ENCODE measurements at places on chromosomes 5 and 9.

DNA sequence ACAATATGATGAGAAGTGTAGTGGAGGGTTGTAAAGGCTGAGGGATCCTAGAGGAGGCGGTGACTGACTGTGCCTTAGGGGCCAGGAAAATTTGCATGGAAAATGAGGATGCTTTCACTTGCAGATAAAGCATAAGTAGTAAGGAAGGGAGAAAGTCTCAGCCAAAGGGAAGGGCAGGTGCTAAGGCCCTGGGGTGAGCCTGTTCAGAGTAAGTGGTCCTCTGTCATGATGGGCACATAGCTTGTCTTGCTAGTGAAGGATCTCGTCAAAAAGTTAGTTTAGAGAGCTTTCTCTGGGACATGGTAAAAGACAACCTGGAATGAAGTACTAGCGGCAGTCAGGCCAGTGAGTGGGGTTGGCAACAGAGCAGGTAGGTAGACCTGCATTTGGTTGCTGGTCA is 75.4 kb upstream of the CPLX2 start:
- DNase-seq: no peak

DNA sequence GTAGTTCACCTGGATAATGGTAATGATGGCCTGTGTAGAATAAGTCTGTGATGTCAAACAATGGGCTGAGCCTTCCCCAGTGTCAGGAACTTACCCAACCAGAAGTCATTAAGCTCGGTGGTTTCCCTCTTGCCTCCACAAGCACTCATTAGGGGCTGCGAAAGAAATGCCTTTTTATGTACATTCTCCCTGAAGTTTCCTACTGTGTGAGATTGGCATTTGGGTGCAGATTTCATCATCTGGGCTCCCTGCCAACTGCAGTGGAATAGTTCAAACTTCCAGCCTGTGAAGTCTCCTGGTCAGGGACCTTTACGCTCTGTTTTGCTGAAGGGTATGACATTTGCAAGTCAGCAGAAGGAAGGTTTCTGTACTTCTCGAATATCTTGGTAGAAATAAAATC is 41.6 kb upstream of the TMEM215 start:
- peak; percentile 9 for DNase-seq

GRCh38 chr9:90449213-90449925 is 193.3 kb downstream of the DIRAS2 start:
- DNase-seq: no peak

DNA sequence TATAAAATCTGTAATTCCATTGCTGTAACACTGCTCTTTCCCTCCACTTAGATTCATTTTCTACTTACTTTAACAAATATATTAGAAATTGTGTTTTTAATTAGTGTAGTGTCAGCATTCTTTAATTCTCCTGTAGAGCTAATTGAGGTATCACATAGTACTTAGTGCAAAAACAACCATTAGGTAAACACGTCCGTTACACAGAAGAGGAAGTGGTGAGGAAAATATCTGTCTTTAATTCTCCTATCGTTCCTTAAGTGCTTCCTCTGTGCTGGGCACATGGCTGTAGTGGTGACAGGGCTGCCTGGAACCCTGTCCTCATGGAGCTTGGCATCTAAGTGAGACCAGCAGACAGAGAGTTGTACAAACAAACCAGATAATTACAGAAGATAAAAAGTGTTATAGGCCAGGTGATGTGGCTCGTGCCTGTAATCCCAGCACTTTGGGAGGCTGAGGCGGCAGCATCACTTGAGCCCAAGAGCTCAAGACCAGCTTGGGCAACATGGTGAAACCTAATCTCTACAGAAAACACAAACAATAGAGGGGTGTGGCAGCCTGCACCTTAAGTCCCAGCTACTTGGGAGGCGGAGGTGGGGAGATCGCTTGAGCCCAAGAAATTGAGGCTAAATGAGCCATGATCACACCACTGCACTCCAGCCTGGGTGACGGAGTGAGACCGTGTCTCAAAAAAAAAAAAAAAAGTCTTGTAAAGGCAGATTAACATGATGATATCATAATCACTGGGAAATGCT is 36.4 kb downstream of the PARP8 start:
- no peak for DNase-seq

DNA sequence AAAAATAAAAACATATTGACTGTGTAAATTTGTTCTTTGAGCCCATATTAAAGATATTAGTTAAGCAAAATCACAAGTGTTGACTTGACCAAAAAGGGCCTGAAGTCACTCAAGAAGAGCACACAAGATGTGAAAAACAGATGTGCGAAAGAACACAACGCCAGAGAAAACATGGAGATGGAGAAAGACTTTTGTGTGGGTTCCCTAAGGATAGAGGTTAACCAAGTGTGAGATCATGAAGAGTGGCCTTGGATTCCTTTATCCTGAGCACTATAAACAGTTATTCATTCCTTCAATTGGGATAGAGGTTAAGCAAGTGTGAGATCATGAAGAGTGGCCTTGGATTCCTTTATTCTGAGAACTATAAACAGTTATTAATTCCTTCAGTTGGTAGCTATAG is 361.8 kb downstream of the CDH18 start:
- no peak for DNase-seq

DNA sequence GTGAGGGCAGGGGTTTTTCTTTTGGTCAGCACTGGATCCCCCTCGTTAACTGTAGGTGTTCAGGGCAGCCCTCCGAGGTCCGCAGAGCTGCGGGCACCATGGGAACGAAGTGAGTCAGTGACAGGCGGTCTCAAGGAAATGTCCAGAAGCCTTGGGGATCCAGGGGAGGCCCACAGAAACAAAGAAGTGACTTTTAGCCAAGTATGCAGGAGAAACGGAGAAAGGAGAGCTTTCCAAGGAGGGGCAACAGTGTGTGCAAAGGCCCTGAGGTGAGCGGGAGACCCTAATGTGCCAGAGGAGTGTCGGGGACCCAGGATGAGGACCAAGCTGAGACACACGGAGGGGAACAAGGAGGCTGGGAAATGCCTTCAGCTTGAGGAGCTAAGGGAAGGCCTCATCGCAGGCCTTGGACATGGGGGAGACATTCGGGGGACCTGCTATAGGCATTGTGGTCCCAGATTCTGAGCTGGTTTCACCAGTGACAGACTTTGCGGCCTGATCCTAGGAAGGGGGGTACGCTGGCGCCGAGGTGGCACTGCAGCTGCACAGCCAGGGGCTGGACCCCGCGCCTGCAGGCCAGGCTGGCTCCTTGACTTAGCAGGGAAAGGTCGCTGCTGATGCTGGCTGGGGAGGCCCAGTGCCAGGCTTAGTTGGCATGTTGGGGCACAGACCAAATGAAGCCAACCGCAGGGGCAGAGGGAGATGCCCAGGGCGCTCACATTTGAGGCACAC is 3.3 kb downstream of the LTC4S start:
- DNase-seq: no peak

- DNase-seq: no peak
Observed at GRCh38 chr9:110832926-110833325, 164.3 kb downstream of the MUSK start.

GRCh38 chr5:145937432-145938250 is 1.3 kb downstream of the SH3RF2 start:
- DNase-seq: peak; percentile 64

- peak; percentile 9 for DNase-seq
Observed at GRCh38 chr5:28499766-28500290, 1461.4 kb upstream of the CDH9 start.

- DNase-seq: peak; percentile 76
Observed at GRCh38 chr5:147481376-147481775, 28.5 kb downstream of the DPYSL3 start.

DNA sequence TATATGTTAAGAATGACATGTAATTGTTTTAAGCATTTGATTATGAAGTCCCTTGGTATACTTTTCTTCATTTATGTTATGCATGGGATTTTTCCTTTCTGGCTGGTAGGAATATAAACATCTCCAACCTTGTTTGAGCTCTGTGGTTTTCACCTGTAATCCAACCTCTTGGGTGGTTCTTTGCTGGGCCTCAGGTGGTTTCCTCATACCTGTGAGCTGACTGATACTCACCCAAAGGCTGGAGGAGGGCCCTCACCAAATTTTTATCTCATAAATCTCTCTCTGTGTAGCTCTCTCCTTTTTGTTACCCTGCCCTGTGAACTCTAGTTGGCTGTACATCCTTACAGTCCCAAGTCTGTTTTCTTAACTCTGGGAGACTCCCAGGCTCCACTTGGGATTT is 39.8 kb upstream of the C6 start:
- DNase-seq: no peak

DNA sequence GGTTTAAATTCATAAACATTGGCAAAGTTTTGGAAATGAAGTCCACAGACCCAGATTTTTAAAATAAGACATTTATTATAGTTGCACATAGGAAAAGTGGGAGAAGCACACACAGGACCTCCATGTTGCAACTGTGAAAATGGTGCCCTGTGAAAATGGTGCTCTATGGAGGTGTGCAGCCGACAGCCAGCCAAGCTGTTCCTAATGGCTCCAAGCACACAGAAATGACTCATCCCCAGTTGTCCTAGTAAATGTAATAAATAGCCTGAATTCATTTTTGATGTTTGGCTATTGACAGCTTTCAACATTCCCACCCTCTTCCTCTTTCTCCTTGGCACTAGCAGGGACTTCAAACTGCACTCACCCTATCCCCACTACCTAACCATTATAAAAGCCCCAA is 590.9 kb downstream of the CAAP1 start:
- peak; percentile 48 for DNase-seq

- no peak for DNase-seq
Observed at GRCh38 chr5:139966856-139967255, 76.2 kb downstream of the NRG2 start.

GRCh38 chr9:3244963-3245653 is 280.7 kb downstream of the RFX3 start:
- no peak for DNase-seq

DNA sequence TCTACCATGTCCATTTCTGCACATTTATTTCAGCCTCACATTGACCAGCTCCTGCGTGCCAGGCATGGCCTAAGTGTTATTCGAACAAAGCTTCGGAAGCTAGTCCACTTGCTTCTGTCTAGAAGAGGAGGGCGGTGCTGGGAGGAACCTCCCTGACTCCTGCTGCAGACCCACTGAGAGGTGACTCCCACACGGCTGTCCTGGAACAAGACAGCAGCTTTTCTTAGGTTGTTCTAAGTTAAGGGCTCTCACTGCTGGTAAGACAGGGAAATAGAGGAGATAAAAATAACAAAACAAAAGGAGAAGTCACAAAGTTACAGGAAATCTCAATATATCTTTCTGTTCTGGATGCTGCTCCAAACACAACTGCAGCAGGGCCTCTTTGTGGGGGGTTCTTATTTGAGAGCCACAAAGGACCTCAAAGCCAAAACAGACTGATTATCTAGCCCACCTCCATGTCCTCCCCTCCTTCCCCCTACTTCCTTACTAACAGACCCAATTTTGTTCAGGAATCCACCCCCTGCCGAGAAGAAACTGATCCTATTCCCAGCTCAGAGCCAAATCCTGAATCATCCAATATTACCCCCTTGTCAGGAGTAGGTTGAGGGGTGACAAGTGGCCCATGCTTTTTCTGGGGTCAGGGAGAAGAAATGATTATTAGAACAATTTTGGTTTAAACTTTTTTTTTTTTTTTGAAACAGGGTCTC is 28.4 kb upstream of the KCNIP1 start:
- no peak for DNase-seq

DNA sequence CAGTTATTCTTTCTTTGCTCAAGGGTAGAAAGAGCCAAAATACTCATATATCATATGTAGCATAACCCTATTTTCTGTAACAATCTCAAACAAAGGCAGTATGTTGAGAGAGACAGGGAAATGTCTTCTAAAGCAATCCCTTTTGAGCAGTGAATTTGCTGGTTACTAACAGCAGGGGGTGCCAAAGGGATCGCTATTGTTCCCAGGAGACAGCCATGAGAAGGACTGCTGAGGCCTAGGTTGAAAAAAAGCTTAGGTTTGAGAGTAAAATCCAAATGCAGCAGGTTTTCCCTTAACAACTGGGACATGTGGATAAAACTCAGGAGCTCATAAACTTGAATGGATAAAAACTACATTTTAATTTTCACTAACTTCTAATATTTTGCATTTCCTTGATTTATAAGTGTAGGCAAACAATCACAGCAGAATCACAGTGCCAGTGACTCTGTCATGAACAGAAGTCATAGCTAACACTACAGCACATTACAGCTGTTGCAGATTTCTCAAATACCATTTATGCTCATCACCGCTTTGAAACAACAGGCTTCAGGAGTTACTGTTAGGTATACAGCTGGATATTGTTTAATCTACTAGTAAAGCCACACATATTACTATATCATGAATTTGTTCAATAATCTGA is 148.4 kb downstream of the MAPKAP1 start:
- DNase-seq: peak; percentile 66

- no peak for DNase-seq
Observed at GRCh38 chr5:138372225-138372624, 19.7 kb downstream of the KDM3B start.

- no peak for DNase-seq
Observed at GRCh38 chr9:129852579-129852978, 17.3 kb downstream of the USP20 start.

- no peak for DNase-seq
Observed at GRCh38 chr5:141343242-141343952, at the start of gene PCDHGA3. TSS of gene PCDHGA3 (plus strand) at chr5:141343829. CDS start at chr5:141344034, 205 bp downstream.

DNA sequence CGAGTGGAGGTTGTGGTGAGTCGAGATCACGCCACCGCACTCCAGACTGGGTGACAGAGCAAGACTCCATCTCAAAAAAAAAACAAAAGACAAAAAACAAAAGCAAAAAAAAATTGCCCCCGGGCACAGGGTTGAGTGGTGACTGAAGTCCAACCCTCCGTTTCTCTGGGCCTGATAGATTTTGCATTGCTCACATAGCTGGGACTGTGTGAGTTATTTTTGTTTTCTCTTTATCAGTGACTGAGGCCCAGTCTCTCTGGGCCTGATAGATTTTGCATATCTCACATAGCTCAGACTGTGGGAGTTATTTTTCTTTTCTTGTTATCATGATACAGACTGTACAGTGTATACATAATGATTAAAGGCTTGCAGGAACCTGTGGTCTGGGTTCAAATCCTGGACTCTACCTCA is 2.6 kb upstream of the SLC28A3 start:
- peak; percentile 69 for DNase-seq

GRCh38 chr5:174328631-174329299 is 283.3 kb downstream of the NSG2 start:
- no peak for DNase-seq

DNA sequence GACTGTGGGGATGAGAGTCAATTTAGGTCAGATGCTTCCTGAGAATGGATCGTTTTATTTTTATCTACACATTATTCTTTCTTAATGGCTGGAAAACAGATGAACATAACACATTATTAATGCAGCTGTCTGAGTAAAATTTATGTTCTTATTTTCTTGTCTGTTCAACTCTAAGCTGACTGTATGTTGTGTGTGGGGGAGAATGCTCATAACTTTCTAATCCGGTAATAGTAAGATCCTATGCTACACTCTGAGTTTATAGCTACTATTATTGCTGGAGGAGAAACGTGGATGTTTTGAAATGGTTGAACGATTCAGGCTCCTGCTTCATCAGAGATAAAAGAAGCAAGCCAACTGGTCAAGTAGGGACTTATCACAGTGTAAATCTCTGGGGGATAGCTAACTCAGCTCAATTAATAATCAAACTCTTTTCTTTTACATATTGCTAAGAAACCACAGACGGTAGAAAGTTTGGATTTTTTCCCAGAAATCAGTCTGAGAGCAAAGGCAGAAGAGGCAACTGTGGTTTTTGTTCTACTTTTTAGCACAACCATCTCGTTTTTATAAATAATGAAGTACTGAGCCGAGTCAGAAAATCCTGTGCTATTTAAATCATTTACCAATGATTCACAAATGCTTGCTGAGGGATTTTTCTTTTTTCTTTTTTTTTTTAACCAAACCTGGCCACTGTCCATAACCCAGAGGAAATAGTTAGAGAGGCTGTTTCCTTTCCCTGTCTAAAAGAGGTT is 265.0 kb upstream of the FAM174A start:
- DNase-seq: no peak

GRCh38 chr5:98563885-98564653 is 209.4 kb upstream of the RGMB start:
- DNase-seq: no peak

All from RPMI7951 (cell line).